ENCODE measurements at places on chromosomes 11 and 22.
A peak's percentile ranks its signal among the peaks of the same experiment; 100 is the strongest.

DNA sequence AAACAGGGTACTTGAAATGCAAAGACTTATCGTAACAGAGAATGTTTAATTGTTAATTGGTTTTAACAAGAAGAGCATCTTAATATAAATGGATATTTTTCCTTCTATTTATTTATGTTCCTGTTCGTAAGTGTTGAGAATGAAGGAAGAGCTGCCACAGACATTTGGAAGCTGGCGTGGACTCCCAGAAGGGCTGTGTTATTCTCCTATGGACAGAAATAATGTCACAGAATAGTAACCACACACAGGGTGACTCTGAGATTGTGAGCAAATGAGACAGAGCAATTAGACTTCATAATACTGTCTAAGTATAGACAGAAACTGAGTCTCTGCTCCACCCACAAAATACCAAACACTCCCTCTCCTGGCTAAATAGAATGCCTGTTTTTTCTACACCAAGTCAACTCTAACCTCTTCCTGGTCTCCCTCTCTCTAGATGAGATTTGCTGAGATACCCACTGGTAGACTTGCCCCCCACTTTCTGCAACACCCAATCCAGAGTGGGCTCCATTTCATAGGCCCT is 6.1 kb downstream of the APOL3 start:
- no peak for DNase-seq
- H3K27me3 ChIP-seq: no peaks in the 10 kb centered on the region
- peaks cover 91% of the 10 kb centered on the region for H3K4me1 ChIP-seq
- H3K27ac ChIP-seq: peak overlapping the region; percentile 98
- peaks cover 84% of the 10 kb centered on the region for H3K36me3 ChIP-seq

DNA sequence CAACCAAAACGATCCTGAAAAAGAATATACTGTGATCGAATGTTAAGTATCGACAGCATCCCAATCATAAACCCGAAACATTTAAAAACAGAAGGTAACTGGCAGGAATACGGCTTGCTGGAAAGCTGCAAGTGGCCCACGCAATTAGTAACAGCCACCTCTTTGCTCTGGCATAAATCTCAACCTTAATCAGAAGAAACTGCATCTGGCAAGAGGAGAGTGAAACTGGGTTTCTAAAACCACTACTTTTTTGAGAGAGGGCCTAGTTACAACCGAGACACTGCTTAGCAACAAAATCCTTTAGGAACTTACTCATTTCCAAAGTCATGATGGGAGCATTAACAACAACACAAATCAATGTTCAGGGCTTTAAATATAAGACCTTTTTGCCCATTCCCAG is 7.9 kb downstream of the NCAPD3 start:
- DNase-seq: no peak
- H3K4me3 ChIP-seq: no peak overlapping the region
- H3K36me3 ChIP-seq: peaks cover 26% of the 10 kb centered on the region
- no peak overlapping the region for H3K27ac ChIP-seq
- no peaks in the 10 kb centered on the region for H3K27me3 ChIP-seq
- H3K4me1 ChIP-seq: peaks cover 9% of the 10 kb centered on the region

- H3K27me3 ChIP-seq: no peaks in the 10 kb centered on the region
- no peak for DNase-seq
- H3K36me3 ChIP-seq: peaks cover 3% of the 10 kb centered on the region
- H3K27ac ChIP-seq: no peak overlapping the region
- no peaks in the 10 kb centered on the region for H3K4me1 ChIP-seq
- no peak overlapping the region for H3K4me3 ChIP-seq
Observed at GRCh38 chr11:17827006-17827405, 92.4 kb downstream of the KCNC1 start.

DNA sequence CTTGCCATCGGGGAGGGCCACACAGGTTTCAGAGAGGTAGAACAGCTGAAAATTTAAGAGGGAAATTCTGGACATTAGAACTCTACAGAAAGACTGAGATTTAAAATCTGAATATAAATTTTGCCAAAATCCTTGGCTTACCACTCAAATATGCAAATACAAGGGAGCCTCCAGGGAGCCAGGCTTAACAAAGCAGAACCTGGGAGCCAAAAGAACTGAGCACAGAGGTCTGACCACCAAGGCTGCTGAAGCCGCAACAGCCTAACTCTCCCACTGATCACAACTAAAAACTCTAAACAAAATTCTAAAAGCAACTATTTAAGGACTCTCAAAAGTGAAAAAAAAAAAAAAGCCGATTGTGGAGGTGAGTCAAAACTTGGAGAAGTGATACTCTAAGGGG is 34.3 kb downstream of the IZUMO1R start:
- H3K36me3 ChIP-seq: peaks cover 3% of the 10 kb centered on the region
- H3K27ac ChIP-seq: no peak overlapping the region
- no peaks in the 10 kb centered on the region for H3K4me1 ChIP-seq
- no peak for DNase-seq
- H3K4me3 ChIP-seq: no peak overlapping the region
- H3K27me3 ChIP-seq: peaks cover 31% of the 10 kb centered on the region

DNA sequence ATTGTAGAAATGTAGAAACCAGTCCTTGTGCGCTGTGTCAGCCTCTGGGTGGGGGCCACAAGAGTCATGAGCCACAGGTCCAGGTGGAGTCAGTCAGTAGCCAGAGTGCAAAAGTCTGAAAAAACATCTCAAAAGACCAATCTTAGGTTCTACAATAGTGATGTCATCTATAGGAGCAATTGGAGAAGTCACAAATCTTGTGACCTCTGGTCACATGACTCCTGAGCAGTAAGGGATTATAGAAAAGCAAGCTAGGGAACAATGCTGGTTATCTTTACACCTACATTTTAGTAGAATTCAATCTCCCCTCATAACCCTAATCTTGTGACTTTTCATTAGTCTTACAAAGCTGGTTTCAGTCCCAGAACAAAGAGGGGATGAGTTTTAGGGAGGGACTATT is 82.7 kb downstream of the CCDC83 start:
- peak overlapping the region; percentile 44 for H3K27ac ChIP-seq
- DNase-seq: no peak
- no peaks in the 10 kb centered on the region for H3K4me1 ChIP-seq
- H3K27me3 ChIP-seq: no peaks in the 10 kb centered on the region
- no peaks in the 10 kb centered on the region for H3K36me3 ChIP-seq
- H3K4me3 ChIP-seq: no peak overlapping the region

DNA sequence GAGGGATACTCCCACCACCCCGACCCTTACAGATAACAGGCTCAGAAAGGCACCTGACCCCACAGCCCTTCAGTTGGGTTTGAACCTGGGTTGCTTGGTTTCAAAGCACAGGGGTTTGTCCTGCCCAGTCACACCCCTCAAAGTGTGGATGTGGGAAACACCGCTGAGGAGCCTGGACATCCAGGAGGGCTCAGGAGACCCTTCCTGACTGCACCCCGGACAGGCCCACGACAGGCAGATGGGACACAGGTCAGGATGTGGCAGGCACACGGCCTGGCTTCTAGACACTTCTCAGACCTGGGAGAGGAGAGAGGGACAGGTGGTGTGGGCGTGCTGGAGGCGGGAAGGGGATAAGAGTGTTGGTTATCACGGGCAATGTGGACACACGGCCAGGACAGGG is 932.3 kb downstream of the BRD1 start:
- no peaks in the 10 kb centered on the region for H3K27me3 ChIP-seq
- H3K4me3 ChIP-seq: no peak overlapping the region

- H3K27me3 ChIP-seq: no peaks in the 10 kb centered on the region
- H3K4me1 ChIP-seq: no peaks in the 10 kb centered on the region
- no peak overlapping the region for H3K27ac ChIP-seq
Observed at GRCh38 chr11:101726988-101727387, 143.2 kb upstream of the TRPC6 start.

DNA sequence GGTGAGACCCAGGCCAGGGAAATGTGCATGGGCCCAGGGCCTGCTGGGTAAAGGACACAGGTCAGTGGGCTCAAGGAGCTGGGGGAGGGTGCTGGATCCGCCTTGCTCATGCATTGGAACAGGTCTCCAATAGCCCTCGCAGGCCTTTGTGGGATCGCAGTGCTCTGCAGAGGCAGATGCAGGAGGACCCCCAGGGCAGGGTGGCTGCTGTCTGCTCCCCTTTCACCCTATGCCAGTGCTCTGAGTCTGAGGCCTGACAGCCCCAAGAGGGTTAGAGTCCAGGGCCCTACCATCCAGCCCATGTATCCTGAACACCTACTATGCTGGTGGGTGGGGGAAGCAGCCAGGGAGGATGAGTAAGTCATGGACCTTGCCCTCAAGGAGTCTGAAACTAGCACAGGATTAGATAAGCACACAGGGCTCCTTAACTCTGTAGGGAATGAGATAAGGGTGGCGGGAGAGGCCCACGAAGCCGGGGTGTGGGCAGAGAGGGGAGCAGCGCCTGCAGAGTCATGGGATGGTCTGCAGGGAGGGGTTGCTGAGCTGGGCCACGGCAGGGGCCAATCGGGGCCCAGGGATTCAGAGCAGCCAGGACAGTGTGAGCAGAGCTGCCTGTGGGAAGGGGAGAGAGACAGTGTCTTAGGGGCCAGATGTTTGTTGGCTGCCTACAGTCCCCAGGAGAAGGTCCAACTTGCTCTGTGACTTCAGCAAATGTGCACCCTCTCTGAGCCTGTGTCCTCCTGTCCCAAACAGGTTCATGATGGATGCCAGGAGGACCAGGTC is 10.5 kb upstream of the EHD1 start:
- H3K27ac ChIP-seq: peak overlapping the region; percentile 44
- no peak for DNase-seq
- no peak overlapping the region for H3K4me3 ChIP-seq
- H3K36me3 ChIP-seq: peaks cover 44% of the 10 kb centered on the region
- H3K27me3 ChIP-seq: no peaks in the 10 kb centered on the region

- H3K36me3 ChIP-seq: no peaks in the 10 kb centered on the region
- no peaks in the 10 kb centered on the region for H3K27me3 ChIP-seq
- no peaks in the 10 kb centered on the region for H3K4me1 ChIP-seq
- H3K4me3 ChIP-seq: no peak overlapping the region
- DNase-seq: no peak
- H3K27ac ChIP-seq: no peak overlapping the region
Observed at GRCh38 chr11:85848556-85848955, 6.6 kb upstream of the CCDC83 start.

GRCh38 chr11:70654016-70654415 is 255.7 kb downstream of the CTTN start:
- H3K4me1 ChIP-seq: peaks cover 3% of the 10 kb centered on the region
- H3K4me3 ChIP-seq: no peak overlapping the region
- DNase-seq: no peak
- no peak overlapping the region for H3K27ac ChIP-seq
- no peaks in the 10 kb centered on the region for H3K36me3 ChIP-seq
- peaks cover 22% of the 10 kb centered on the region for H3K27me3 ChIP-seq

- no peak for DNase-seq
- H3K27ac ChIP-seq: no peak overlapping the region
- no peaks in the 10 kb centered on the region for H3K27me3 ChIP-seq
Observed at GRCh38 chr11:64323373-64323772, 5.5 kb downstream of the PRDX5 start.

- peaks cover 6% of the 10 kb centered on the region for H3K4me1 ChIP-seq
- no peak overlapping the region for H3K27ac ChIP-seq
- no peak for DNase-seq
- H3K4me3 ChIP-seq: no peak overlapping the region
- H3K36me3 ChIP-seq: no peaks in the 10 kb centered on the region
Observed at GRCh38 chr11:130037058-130037457, 32.6 kb upstream of the APLP2 start.

DNA sequence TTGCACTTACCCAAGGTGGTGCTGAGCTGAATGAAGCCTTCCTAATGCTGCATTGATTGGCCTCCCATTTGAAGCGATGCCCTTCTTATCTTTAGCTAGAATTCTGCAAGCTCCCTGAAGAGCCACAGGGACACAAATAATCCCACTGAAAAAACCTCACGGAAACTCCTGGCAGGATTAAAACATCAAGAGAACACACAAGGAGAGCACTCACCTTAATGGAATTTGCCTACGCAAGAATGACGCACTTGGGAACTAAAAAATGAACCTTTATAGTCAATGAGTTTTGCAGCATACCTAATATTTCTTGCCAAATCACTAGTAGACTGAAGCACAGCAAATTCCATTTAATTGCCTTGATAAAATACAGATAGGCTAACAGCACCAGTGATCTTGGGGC is 232.8 kb upstream of the UBASH3B start:
- no peaks in the 10 kb centered on the region for H3K4me1 ChIP-seq
- no peak overlapping the region for H3K4me3 ChIP-seq
- no peaks in the 10 kb centered on the region for H3K36me3 ChIP-seq
- peaks cover 23% of the 10 kb centered on the region for H3K27me3 ChIP-seq

GRCh38 chr11:110094298-110095285 is 1.4 kb downstream of the ZC3H12C start:
- peak overlapping the region; percentile 60 for H3K4me3 ChIP-seq
- no peaks in the 10 kb centered on the region for H3K36me3 ChIP-seq
- H3K4me1 ChIP-seq: peaks cover 4% of the 10 kb centered on the region
- no peak overlapping the region for H3K27ac ChIP-seq
- DNase-seq: no peak

DNA sequence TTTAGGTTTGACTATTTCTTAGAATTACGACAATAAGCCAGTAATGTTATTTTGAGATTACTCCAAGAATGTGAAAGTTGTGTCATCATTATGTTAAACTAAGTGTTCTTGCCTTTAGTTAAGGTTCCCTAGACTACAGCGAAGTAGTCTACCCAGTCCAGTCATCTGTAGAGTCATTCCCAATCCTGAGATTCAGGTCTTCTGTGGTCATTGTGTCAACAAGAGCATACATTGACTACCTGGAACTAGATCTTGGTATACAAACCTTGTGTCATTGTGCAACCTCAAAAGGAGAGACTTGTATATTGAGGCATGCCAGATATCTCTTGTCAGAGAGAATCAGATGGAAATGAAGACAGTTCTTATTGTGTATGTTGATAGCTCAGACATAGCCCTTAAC is 115.9 kb downstream of the ATM start:
- no peak for DNase-seq
- H3K27me3 ChIP-seq: no peaks in the 10 kb centered on the region
- no peak overlapping the region for H3K4me3 ChIP-seq
- H3K27ac ChIP-seq: no peak overlapping the region
- H3K4me1 ChIP-seq: peaks cover 12% of the 10 kb centered on the region
- peaks cover 42% of the 10 kb centered on the region for H3K36me3 ChIP-seq

GRCh38 chr11:85815186-85815931 is 4.4 kb upstream of the SYTL2 start:
- peaks cover 19% of the 10 kb centered on the region for H3K4me1 ChIP-seq
- DNase-seq: no peak
- H3K36me3 ChIP-seq: peaks cover 9% of the 10 kb centered on the region

DNA sequence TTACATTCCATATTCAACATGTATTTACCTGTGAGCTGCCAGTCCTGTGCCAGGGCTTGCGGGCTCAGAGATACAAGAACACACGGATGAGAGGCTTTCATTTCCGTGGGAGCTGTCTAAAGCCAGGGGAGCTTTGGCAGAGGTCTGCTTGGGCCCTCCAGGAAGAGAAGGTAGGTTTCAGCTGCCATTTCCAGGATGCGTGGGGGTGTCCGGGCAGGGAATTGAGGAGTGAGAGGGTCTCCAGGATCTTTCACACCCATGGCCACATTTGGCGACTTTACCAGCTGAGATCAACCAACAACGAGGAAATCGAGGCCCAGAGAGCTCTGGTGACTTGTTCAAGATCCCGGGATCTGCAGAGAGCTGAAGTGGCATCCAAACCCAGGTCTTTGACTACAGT is 119.6 kb downstream of the BUD13 start:
- H3K4me1 ChIP-seq: no peaks in the 10 kb centered on the region
- H3K27me3 ChIP-seq: peaks cover 37% of the 10 kb centered on the region
- H3K36me3 ChIP-seq: no peaks in the 10 kb centered on the region
- H3K27ac ChIP-seq: no peak overlapping the region
- H3K4me3 ChIP-seq: no peak overlapping the region
